T follicular helper cell (primary cell): ENCODE measurements at places on chromosomes 2 and 18.

DNA sequence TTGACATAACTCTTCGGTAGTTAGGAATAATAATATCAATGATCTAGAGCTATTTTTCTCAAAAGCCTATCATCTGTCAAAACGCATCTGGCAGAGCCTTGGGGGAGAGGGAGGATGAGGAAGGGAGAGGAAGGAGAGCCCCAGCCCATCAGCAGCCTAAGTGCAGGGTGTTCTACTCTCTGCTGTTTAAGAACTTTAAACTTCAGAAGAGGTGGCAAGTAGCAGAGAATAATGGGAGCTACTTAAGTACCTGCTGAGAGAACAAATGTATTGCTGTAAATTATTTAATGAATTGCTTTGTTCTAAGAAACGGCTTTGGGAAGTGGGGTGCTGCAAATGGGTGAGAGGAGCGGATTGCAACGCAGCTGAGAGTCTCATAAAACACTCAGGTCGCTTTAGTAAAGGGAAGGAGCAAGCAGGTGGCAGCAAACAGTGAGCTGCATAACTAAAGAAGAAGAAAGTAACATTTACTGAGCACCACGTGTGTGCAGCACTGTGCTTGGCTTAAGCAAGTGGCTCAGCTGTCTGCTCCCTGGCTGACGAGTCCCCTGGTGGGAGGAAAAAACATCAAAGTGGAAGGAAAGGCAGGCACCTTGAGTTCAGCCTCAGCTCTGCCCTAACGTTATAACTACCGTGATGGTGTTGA lies 26.3 kb upstream of the SH3RF3 start:
- no peak for DNase-seq

DNA sequence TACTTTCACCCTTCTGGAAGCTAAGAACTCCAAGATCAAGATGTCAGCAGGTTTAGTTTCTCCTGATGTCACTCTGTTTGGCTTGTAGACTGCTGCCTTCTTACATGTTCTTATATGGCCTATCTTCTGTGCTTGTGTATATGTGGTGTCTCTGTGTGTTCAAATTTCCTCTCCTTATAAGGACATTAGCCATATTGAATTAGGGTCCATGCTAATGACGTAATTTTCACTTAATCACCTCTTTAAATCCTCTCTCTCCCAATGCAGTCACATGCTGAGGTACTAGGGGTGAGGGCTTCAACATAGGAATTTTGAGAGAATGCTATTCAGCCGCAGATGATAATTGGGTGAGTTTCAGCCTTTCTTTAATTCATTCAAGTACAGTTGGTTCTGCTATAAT lies 458.3 kb upstream of the SYT4 start:
- DNase-seq, result no peak

DNA sequence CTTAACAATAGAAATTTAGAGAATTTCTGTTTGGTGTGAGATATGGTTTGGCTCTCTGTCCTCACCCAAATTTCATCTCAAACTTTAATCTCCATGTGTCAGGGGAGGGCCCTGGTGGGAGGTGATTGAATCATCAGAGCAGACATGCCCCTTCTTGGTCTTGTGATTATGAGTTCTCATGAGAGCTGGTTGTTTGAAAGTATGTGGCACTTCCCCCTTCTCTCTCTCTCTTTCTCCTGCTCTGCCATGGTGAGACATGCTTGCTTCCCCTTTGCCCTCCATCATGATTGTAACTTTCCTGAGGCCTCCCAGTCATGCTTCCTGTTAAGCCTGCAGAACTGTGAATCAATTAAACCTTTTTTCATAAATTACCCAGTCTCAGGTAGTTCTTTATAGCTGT lies 524.7 kb upstream of the ACVR2A start:
- no peak for DNase-seq

GRCh38 chr18:8627540-8627939 lies 18.3 kb downstream of the RAB12 start:
- no peak for DNase-seq

DNA sequence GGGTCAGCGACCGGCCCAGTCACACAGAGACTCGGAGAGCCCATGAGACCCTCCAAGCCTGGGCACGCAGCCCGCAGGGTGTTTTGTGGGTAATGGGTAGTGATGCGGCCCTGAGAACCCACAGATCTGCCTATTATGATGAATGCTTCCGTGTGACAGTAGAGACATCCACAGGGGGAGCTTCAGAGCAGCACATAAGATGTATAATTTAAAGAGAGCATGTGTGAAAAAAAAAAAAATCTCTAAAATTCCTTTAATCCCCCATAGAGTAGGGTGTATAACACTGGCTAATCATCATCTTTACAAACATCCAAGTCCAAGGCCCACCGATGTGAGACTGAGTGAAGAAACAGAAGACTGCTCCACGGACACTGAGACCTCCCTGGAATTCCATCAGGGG lies 34.6 kb downstream of the BIN1 start:
- no peak for DNase-seq

- no peak for DNase-seq
Measured at GRCh38 chr2:54194761-54195750, 61.0 kb downstream of the TSPYL6 start.

- DNase-seq, result no peak
Measured at GRCh38 chr2:64562148-64562784, 38.1 kb downstream of the AFTPH start.

DNA sequence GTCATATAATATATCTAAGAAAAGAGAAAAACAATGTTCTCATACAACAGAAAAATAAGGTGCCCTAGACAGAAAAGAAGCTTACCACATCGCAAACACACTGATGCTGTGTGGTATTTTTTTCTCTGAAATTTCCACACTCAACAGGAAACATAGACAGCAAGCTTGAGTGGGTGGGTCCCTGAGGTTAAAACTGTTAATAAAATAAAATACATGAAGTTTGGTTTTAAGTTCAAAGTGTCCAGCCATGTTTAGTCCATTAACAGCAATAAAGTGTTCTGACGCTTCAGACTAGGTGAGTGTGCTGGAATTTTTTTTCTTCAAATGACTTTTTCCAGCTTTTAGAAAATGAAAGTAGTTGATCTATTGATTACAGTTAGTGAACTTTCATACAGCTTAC lies 83.3 kb upstream of the EPB41L5 start:
- no peak for DNase-seq

GRCh38 chr2:46804794-46805193 lies 110.8 kb downstream of the MCFD2 start:
- DNase-seq, result no peak

DNA sequence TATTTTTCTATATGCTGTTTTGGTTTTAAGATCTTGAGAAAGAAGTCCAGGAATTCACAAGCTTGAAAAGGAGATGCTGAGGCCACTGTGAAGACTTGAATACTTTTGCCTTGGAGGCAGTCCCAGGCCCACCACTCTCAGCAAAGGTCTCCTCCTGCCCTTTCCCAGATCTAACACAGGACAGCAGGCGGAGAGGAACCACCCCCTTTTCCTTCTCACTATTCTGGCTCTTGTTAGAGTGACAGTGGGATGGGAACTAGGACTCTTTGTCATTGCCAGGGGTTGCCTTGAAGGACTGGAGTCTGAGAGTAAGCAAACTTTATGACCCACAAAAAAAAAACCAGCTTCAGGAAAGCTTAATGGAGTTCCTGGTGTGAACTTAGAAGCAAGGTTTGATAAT lies 54.7 kb downstream of the E2F6 start:
- DNase-seq, result no peak

- no peak for DNase-seq
Measured at GRCh38 chr2:69846182-69847067, 17.0 kb downstream of the GMCL1 start.

GRCh38 chr2:136065907-136066306 lies 52.0 kb downstream of the CXCR4 start:
- DNase-seq, result no peak

DNA sequence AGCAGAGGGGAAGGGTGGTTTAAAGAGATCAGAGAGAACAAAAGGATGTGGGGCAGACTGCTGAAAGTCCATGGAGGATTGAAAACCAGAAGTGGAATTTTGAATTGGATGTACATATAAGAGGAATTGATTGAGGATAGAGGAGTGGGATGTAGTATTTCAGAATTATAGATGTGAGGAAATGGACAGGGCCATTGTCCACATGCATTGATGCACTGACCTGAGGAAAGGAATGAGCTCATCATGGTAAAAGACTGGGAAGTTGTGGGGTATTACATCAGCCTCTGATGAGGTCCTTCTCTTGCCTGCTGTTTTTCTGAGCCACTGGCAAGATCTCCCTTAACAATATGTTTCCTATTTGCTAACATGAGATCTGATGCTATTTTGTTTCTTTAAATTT lies 365.7 kb upstream of the FANCL start:
- no peak for DNase-seq

GRCh38 chr2:138071720-138072719 lies 107.7 kb downstream of the HNMT start:
- DNase-seq, result no peak

DNA sequence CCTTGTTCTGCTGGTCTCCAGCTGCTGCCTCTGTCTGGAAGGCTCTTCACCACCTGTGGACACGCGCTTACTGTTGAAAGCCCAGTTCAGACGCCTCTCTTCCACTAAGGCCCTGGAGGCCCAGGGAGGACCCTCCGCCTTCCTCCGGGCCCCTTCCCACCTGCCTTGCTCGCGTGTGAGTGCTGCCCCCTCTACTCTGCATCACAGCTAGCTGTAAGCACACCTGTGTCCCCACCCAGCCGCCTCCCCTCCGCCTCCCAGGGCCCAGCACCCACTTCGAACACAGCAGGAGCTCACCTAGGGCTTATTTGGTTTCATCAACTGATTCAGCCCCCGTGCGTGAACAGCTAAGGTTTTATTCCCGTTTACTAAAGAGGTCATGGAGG lies 49.7 kb downstream of the KCNF1 start:
- DNase-seq, result no peak

DNA sequence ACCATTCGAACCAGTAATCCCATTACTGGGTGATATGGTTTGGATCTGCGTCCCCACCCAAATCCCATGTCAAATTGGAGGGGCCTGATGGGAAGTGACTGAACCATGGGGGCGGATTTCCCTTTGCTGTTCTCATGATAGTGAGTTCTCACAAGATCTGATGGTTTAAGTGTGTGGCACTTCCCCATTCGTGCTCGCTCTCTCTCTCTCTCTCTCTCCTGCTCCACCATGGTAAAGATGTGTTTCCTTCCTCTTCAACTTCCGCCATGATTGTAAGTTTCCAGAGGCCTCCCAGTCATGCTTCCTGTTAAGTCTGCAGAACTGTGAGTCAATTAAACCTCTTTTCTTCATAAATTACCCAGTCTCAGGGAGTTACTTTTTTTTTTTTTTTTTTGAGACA lies 62.6 kb downstream of the NBAS start:
- DNase-seq, result no peak

DNA sequence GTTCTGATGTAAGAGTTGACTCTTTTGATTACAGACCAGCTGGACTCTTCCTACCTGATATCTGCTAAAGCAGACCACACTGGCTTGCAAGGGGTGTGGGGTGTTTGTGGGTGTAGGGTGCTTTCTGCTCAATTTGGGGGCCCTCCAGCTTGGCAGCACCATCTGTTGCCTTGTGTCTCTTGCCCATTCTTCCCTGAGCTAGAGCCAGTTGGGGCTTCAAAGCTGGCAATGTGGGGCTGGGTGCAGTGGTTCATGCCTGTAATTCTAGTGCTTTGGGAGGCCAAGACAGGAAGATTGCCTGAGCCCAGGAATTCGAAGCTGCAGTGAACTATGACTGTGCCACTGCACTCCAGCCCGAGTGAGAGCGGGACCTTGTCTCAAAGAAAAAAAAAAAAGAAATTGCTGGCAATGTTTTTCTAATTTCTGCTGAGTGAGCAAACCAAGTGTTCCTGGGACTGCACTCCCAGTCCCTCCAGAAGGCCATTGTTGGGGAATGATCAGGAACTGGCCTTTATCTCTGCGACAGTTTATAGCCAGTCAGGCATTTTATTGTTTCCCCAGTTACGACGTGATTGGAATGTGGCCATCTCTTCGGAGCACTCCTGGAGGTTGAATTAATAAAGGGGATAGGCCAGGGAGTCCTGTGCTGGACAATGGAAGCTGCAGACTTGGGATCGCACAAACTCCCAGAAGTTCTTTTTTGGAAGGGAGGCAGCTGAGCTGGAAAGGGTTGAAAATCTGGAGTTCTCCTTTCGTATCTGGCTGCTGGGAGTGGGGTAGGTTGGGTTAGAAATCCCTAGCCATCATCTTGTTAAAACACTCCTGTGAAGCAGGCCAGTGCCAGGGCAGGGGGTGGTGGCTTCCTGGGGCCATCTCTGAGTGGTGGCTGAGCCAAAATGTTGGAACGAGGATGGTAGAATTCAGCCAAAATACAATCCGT lies 57.2 kb downstream of the LIPG start:
- DNase-seq, result no peak

GRCh38 chr2:75053484-75054112 lies 95.2 kb downstream of the POLE4 start:
- DNase-seq, result no peak

DNA sequence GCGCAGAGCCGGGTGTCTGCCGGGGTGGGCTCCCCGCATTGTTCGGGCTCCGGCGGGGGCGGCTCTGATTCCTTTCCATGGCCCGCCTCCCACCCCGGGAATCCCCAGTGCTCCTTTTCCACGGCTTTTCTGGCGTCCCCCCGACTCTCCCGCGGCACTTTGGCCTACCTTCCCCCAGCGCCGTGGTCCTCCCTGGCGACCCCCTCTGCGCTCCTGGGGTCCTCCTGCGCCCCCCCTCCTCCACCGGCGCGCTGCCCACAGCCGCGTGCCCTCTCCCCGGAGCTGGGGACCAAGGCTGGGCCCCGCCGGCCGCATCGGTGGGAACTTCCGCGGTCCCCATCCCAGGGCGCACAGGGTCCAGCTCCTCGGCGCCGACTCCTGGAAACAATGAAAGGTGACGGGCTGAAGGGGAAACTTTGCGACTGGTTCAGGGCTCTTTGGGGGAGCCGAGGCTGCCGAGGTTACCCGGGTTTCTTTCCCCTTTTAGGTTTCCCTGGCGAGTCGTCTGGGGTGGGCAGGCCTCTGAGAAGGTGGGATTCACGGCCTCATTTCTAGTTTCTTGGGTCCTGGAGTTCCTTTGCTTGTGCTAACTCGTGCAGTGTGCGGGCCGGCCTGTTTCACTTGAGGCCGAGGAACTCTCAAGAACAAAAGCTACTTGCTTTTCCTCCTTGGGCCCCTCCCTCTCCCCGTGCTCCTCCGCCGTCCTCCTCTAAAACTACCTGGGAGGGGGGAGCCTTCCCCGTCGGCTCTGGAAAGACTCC lies 2.2 kb downstream of the TGIF1 start:
- no peak for DNase-seq

DNA sequence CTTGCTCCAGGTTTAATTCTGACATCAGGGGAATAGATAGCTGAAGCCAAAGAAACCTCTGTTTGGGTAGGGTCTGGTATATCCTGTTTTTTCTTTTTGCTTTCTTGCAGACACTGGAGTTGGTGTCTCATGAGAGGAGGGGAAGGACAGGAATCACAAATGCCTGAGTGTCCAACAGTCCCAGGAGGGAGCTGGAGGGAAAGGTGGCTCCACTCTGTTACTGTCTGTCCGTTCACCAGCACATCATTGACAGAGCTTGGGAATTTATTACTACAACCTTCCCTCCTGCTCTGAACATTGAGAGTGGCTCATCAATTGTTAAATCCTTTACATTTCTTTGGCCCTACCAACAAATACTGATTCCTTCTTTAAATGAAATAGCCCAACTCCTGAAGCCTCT lies 152.3 kb upstream of the NOSTRIN start:
- no peak for DNase-seq

DNA sequence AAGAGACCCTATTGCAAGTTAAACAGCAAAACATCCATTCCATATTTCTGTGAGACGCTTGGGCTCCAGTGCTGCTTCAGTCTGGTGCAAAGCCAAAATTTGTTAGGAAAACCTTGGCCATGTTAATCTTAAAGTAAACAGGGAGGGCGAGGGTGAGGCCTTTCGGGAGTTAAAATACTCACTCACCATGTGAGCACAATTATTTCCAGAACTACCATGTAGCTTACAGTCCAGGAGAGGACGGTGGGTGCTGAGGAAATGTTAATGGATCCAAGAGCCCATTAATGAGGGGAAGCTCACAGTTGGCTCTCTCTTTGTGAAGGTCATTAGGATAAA lies 286.4 kb downstream of the SLC8A1 start:
- DNase-seq, result no peak
